Activated T-helper 1 cell treated with anti-CD3 and anti-CD28 coated beads, Interleukin-12 subunit alpha, Interleukin-12 subunit beta, Interleukin-2, Interleukin-4 antibody, amounts not matched to agents 30 ng/mL and 10 ng/mL and 1 ng/mL, durations not matched to agents 14 hours and 24 hours and 36 hours (primary cell): ENCODE measurements at places on chromosomes 12 and 14.
A peak's percentile ranks its signal among the peaks of the same experiment; 100 is the strongest.

- no peak overlapping the region for H3K4me3 ChIP-seq
- H3K4me1 ChIP-seq: no peaks in the 10 kb centered on the region
- no peak overlapping the region for H3K27ac ChIP-seq
Observed at GRCh38 chr12:88921434-88921833, 341.2 kb upstream of the KITLG start.

DNA sequence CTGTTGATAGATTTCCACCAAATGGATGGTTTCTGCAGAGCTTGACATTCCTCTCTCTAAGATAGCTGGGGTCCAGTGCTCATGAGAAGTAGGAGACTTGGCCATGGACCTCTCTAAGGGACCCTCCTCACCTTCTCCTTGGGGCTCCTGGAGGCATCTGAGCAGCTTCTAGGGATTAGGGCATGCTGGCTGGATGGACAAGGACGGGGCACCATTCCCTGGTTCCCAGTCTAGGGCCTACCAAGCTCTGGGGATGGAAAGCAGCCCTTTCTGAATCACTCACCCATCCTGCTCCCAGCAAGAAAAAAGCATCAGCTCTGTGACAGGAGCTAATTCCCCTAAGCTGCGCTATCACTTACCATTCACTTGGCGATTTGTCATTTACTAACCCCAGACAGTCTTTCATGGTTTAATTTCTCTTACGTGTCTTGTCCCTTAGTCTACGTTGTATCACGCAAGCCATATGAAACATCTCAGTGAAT, 39.5 kb downstream of the VWF start:
- H3K27me3 ChIP-seq: peaks cover 4% of the 10 kb centered on the region
- H3K4me1 ChIP-seq: no peaks in the 10 kb centered on the region
- H3K27ac ChIP-seq: no peak overlapping the region
- no peaks in the 10 kb centered on the region for H3K36me3 ChIP-seq

- no peak for DNase-seq
- no peak overlapping the region for H3K4me3 ChIP-seq
- H3K36me3 ChIP-seq: no peaks in the 10 kb centered on the region
- no peaks in the 10 kb centered on the region for H3K27me3 ChIP-seq
- no peak overlapping the region for H3K27ac ChIP-seq
Observed at GRCh38 chr12:39007619-39008018, 102.2 kb upstream of the CPNE8 start.

- no peak overlapping the region for H3K27ac ChIP-seq
- no peaks in the 10 kb centered on the region for H3K27me3 ChIP-seq
- H3K4me3 ChIP-seq: no peak overlapping the region
- peaks cover 5% of the 10 kb centered on the region for H3K4me1 ChIP-seq
Observed at GRCh38 chr12:120504587-120504986, 8.7 kb downstream of the DYNLL1 start.

DNA sequence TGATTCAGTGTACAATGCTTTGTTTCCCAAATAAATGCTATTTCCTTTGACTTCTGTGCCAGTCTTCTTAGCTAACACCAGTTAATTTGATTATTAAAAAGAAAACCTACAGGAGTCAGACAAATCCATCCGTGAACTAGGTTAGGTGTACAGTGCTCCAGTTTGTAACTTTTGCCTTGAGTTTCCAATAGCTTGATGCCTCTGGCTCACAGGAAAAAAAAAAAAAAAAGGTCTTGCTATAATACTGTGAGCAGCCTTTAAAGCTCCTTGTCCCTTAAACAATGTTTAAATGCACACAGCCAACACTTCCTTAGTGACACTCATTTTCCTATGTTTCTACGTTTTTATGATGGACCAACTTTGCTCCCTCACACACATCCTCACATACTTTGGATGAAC, 71.8 kb upstream of the TMX1 start:
- H3K27ac ChIP-seq: no peak overlapping the region
- H3K4me3 ChIP-seq: no peak overlapping the region
- no peaks in the 10 kb centered on the region for H3K27me3 ChIP-seq
- no peaks in the 10 kb centered on the region for H3K36me3 ChIP-seq
- no peak for DNase-seq

DNA sequence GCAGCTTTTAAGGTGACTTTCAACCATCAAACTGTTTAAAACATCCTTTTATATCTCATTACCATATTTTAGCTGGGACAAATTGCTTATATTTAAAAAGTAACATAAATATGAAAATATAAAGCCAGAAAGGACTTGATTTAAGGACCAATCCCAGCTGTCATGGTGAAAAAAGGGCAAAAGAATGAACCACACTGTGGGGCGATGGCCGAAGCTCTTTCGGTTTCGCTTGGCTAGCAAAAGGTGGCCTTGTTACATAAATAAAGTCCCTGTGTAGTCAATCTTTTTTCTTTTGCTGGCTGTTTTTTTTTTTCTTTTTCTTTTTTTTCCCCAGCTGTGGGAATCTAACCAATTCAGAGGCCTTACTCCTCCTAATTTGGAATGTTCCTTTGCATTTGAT, 50.9 kb downstream of the FBXO33 start:
- no peak overlapping the region for H3K27ac ChIP-seq
- peaks cover 1% of the 10 kb centered on the region for H3K36me3 ChIP-seq
- H3K4me1 ChIP-seq: peaks cover 25% of the 10 kb centered on the region
- no peak overlapping the region for H3K4me3 ChIP-seq

DNA sequence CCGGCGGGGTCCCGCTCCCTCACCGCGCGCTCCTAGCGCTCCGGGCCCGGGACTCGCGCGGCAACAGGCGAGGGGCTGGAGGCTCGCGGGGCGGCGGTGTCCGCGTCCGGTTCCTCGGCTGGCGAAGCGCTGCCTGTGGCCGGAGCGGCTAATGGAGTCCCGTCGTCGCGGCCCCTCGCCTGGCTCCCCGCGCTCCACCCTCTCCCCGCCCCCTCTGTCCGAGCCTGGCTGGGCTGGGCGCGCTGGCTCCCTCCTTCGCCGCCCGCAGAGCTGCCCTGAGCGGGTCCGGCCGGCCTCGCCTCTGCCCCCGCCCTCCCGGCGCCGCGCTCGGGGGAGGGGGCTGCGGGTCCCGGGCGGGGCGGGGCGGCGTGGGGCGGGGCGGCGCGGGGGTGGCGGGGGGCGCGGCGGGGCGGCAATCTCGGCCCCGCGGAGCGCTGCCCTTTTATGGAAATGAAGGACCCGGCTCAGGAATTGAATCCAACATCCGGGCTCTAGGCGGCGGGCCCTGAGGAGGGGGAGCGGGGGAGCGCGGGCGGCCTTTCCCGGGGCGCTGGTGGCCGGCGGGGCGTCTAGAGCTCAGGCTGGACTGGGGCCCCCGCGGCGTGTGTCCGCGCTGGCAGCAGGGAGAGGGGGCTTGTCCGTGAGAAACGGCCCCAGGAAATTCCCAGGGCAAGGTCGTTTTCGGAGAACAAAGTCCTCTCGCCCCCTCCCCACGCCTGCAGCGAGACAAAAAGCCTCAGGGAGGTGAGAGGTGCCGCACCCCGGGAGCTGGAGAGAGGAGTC, at the start of gene FERMT2:
Gene FERMT2 (minus strand): TSS at position 153 of the 783 bp plus-strand sequence. CDS start 482 bp downstream, outside the sequence.
- H3K27me3 ChIP-seq: peaks cover 57% of the 10 kb centered on the region
- peak within 1 kb of the TSS; percentile 83 for H3K4me3 ChIP-seq
- H3K4me1 ChIP-seq: peaks cover 14% of the 10 kb centered on the region
- peak within 1 kb of the TSS; percentile 19 for H3K27ac ChIP-seq
- no peaks in the 10 kb centered on the region for H3K36me3 ChIP-seq

DNA sequence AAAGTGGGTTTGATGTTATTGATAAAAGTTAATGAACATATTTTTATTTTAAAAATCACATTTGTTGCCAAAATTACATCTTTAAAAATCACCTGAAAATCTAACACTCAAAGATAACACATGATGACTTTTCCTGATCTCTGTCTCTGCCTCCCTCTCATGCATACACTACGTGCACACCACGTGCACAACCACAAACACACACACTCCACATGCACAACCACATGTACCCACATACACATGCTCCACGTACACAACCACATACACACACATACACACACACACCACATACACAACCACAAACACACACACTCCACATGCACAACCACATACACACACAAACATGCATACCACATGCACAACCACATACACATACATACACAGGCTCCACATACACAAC, 61.8 kb upstream of the TMEM132C start:
- H3K36me3 ChIP-seq: no peaks in the 10 kb centered on the region
- no peaks in the 10 kb centered on the region for H3K4me1 ChIP-seq
